Activated CD4-positive, alpha-beta T cell treated with anti-CD3 and anti-CD28 coated beads, Interleukin-2, amount 50 U/mL, for 4 hours (primary cell): ENCODE measurements at places on chromosomes 12 and 14.

DNA sequence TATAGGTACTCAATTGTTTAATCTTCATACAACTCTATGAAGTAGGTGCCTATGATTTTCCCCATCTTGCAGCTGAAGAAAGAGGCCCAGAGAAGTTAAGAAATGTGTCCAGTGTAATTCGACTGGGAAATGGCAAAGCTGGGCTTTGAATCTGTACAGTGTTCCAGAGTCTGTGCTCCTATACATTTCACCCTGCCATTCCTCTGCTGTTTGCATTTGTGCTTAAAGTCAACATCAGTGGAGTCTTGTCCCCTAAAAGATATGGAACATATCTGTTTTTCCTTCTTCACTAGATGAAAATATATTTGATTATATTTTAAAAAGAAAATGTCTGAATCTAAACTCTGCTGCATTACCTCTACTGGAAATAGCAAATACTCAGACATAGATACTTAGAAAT lies 88.6 kb downstream of the SEC23A start:
- no peak for DNase-seq

GRCh38 chr12:27968972-27969623 lies 3.4 kb downstream of the PTHLH start:
- no peak for DNase-seq

GRCh38 chr12:119803381-119803791 lies 73.7 kb downstream of the CIT start:
- no peak for DNase-seq

DNA sequence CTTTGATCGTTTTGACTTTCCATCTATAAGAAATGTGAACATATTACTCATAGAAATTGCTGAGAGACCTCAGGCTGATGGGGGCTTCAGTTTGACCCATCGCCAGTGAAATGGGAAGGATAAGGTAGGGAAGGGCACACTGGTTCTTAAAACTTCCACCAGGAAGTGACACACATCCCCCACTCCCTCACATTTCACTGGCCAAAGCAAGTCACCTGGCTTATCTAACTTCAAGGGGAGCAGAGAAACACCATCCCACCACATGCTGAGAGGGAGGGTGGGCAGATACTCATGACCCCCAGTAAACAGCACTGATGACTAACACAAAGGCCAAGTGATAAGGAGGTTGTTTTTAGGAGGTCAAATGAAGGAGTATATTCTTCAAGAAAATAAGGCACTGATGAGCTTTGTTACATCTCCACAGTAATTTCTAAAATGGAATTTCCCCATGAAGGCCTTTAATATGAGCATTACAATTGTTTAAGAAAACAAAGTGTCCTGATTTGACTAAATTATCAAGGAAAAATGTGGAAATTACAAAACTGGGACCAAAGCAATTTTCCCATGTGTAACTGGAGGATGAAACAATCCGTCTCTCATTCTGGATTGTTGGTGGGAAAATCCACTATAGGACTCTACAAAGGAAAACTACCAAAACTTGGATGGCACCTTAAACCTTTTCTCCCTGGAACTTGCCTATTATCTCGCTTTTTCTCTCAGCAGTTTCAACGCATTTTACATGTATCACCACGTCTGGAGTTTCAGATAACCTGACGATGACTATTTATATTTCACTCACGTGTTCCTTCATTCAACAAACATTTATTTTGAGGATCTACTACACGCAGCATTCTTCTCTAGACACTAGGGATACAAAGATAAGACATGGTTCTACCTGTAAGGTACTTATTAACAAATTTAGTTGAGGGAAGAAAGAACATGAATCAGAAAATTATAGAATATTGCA lies 91.8 kb upstream of the EEA1 start:
- no peak for DNase-seq

DNA sequence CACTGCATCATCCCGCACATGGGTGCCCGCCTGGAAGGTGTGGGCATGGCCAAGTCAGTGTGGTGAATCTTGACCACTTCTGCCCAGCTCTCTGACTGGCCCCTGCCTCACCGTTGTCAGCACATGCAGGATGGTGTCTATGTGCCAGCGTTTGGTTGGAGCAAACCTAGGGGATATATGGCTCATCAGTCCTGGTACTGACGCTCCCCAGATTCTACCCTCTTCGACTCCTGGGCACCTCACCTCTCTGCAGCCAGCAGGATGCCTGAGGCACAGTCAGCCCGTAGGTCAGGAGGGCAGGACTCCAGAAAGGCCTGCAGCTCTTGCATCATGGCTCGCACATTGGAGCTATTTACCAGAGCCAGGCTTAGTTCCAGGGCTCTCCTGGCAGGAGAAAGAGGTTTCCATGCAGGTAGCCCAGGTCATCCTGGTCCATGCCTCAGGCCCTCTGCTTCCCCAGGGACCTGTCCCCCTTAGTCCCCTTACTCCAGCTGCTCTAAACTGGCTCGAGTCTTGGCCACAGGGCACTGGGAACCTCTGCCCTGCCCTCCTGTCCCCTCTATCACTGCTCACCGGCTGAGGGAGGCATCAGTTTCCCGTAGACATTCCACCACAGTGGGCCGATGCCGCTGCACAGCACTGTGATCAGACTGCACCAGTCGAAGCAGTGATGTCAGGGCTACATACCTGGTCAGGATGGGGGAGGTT lies 4.0 kb downstream of the AP1G2 start:
- no peak for DNase-seq

GRCh38 chr14:57293866-57294837 lies 25.4 kb downstream of the AP5M1 start:
- DNase-seq: no peak

DNA sequence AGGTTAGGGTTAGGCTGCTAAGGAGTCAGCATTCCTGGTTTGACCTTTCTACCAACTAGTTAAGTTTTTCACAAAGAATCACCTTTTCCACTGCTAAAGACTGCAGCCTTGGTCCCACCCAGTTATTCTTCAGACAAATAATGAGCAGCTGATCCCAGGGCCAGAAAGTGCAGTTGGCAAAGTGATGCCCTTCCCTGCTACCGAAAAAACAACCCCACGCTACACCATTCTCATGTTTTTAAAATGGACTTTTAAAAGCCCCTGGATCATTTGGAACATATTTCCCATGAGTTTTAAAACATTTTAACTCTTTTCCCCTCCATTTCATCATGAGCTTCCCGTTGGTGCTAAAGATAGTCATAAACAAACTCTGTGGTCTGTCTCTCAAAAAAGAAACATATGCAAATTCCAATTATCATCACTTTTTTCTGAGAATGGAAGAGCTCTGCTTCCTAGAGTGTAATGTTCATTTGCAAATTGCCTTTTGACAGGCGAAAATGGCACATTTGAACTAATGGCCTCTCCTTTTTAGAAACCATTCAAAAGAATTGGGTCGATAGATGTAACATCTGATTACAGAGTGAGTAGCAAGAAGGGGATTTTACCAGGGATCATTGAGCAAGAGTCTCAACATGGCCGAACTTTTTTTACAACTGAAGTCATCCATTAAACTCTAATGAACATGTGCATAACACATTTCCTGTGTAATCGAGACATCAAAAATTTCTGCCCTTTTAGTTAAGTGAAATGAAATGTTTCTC lies 129.3 kb upstream of the RAP1B start:
- DNase-seq: no peak

GRCh38 chr12:87160848-87161601 lies 868.2 kb downstream of the C12orf50 start:
- DNase-seq: no peak

GRCh38 chr12:51013441-51013840 lies 12.7 kb downstream of the SLC11A2 start:
- no peak for DNase-seq
